Activated CD4-positive, alpha-beta T cell treated with anti-CD3 and anti-CD28 coated beads, Interleukin-2, amount 50 U/mL, for 4 hours (primary cell): ENCODE measurements at places on chromosomes 6 and 20.

GRCh38 chr6:41555326-41556300, 9.4 kb downstream of the FOXP4 start:
- no peak for DNase-seq

DNA sequence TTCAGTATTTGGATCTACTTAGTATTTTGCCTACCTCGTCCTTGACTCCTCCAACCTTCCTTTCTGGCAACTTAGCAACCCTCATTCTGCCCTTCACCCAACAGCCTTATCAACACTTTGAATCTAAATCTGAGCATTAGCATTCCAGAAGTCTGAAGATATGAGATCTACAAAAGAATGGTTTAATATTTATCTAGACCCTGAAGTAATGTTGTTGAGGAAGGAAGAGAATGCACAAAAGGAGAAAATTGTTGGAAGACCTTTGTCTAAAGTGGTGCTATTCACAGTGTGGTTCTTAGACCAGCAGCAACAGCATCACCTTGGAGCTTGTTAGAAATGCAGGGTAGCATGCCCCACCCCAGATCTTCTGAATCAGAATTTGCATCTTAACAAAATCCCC, 198.2 kb upstream of the PLCB4 start:
- DNase-seq = no peak

DNA sequence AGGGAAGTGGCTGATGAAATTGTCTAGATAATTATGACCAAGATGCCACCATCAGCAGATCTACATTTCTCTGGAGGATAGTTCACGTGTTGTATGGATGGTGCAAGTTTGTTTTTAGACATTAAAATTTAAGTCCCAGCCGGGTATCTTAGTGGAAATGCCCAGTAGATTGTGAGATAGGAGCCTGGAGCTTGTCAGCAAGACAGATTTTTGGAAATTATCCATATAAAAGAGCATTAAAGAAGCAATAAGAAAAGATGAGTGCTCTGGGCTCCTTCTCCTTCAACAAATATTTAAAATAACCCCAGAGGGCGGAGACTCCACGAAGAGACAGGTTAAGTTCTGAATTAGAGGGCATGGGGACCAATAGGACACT, 47.6 kb upstream of the SMLR1 start:
- no peak for DNase-seq

- DNase-seq = no peak
Observed at GRCh38 chr6:163565140-163565539, 150.6 kb downstream of the QKI start.

- no peak for DNase-seq
Observed at GRCh38 chr6:157316871-157317814, 6.2 kb downstream of the TMEM242 start.

DNA sequence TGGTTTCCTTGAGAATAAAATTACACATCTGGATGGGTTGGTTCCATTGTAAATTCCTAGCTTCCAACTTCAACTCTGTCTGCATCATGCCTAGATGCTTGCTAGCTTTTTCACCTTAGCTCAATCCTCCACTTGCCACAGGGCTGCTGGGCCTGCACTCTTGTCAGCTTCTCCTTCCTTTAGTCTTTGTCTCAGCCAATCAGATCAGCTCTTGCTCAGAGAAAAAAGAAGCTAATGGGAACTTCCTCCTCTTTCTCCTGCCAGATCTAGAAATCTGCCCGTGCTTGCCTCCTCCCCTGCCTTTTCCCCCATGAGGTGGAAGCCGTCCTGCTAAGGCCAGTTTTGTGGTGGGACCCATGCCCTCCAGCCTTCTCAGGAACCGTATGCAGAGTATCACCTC, 18.5 kb downstream of the RAE1 start:
- no peak for DNase-seq

DNA sequence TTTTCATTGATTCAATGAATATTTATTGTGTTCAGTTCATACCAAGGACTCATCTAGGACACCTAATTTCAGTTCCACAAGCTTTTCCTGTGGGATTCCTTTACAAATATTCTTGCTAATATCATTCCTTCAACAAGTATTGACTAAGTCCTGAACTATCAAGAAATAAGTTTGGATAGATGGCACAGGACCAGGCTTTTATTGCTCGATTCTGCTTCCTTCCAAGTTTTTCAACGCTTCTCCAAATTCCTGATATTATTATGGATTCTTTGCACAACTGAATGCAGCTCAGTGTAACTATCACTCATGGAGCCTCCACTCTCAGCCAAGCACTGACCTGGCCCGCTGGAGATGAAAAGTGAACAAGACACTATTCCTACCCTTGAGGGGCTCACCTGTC, 32.7 kb upstream of the COL21A1 start:
- no peak for DNase-seq

DNA sequence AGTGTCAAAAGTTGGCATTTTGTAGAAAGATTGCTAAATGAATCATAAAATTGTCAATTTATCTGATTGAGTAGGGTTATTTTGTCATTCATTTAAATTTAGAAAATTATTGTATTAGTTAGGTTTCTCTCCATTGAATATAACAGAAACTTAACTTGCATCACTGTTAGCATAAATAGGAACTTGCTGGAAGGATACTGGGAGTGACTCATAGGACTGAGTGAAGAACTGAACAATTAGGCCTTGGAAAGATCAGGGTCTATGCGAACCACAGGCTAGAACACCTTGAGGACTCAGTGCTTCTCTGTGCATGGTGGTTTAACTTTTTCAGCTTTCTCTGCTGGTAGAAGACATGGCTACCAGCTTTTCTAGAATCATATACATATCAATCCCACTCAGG, 67.7 kb upstream of the IFNGR1 start:
- no peak for DNase-seq

GRCh38 chr6:166470029-166470862, 87.5 kb upstream of the MPC1 start:
- no peak for DNase-seq

- no peak for DNase-seq
Observed at GRCh38 chr6:138945354-138945753, 42.7 kb downstream of the REPS1 start.

GRCh38 chr20:51373713-51374455, 168.6 kb downstream of the NFATC2 start:
- DNase-seq = no peak

GRCh38 chr6:95682476-95682875, 105.1 kb downstream of the MANEA start:
- DNase-seq = no peak

DNA sequence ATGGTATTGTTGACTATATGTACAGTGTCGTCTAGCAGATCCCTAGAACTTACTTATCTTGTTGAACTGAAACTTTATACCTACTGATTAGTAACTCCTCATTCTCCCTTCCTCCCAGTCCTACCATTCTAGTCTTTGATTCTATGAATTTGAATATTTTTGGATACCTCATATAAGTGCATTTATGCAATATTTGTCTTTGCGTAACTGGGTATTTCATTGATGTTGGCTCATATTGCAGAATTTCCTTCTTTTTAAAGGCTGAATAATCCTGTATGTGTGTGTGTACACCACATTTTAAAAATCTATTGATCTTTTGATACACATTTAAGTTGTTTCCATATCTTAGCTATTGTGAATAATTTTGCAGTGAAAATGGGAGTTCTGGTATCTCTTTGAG, 119.9 kb downstream of the SOX4 start:
- DNase-seq = no peak

DNA sequence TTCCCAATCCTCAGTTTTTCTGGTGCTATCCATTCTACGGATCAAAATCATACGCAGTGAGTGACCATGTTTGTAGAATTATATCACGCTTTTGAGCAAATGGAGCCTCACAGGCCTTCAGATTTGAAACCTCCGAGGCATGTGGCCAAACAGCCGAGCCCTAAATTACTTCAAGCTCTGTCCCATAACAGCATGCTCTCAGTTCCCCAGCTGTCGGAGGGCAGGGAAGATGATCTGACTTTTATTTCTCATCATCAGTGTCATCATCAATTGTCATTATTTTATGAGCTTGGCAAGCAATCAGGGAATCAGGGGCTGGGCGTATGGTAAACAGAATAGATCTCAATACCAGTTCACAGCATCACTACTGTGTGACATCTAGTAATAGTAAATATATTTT, 73.2 kb downstream of the PSMG4 start:
- no peak for DNase-seq

DNA sequence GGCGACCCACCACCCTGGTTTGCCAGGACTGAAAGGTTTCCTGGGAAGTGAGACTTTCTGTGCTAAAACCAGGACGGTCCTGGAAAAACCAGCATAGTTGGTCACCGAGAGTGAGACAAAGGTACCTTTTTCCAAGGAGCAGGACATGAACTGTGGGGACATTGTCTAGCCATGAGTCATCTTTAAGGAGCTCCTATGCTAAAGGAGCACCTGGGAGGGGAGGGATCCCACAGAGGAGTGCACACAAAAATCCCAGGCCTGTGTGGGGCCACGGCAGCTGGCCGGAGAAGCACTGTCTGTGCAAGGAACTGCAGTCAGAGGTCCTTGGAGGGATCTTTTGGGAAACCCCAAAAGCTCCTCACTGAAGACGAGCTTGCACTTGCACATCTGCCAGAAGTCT, 109.1 kb upstream of the PLEKHG1 start:
- DNase-seq = no peak

DNA sequence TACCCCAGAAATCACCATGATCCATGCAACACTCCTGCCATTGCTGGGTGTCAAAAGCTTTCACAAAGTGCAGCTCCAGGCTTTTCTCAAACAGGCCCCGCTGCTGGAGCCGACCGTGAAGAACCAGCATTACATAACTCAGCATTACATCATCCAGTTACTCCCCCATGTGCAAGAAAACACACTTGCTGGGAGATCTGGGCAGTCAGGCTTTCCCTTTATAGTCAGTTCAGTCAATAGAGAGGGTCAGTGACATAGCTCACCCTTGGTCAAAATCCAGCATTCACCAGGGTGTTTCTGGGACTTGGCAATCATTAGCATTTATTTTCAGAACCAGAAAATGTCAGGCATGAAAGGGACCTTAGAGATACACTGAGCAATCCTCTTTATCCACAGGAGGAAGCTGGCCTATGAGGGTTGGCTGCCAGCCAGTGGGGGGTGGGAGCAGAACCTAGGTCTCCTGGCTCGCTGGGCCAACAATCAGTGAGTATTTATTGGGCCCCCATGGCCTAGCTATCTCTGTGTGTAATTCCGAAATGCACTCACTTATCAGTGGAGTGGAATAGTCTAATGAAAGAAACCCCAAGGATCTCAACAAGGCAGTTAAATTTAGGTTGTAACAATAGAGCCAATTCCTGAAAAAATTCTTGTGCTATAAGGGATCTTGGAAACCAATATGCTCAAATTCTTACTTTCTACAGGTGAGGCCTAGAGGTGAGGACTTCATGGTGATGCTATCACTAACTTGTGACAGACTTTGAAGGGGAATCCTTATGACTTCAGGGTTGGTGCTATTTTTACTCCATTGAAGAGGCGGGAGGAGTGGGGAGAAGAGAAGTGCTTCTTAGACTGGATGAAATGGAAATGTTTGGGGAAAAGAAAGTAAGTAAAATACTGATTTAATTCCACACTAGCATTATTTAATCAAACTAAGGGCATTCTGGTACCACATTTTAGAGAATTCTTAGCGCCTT, 54.6 kb downstream of the LYRM4 start:
- no peak for DNase-seq

DNA sequence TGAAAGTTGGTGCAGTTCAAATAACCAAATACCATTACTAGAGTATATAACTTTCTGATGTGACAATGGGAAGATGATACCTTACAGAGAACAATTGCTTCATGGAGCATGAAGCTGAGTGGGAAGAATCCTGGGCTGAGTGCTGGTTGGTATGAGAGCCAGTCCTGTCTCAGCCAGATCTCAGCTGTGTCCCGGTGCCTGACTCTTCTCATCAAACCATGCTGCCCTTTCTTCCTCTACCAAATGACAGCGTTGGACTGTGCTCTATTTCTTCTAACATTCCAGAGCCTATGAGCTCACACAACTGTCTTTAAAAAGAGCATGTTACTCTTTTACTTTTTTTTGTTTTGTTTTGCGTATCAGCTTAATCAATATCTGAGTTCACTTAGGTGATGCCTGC, 27.5 kb upstream of the PBOV1 start:
- DNase-seq = no peak

GRCh38 chr6:134437376-134437775, 119.5 kb upstream of the SGK1 start:
- DNase-seq = peak; percentile 7

DNA sequence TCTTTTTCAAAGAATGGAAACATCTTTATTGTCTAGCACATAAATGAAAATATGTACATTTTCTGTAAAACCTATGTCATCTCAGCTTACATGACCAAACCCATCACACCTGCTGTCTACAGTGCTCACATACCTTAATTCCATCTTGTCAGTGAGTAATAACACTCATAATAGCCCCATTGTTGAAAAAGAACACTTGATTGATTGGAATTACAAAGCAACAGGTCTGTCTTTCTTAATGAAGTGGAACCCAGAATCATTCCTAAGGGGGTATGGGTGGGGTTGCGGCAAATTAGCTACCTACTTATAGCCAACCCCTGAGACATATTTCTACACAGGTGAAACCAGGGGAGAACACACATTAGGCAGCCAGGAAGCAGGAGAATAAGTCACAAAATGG, 20.2 kb downstream of the ADGRF4 start:
- no peak for DNase-seq

GRCh38 chr6:166341977-166342348, 382 bp downstream of the SFT2D1 start:
- DNase-seq = no peak

DNA sequence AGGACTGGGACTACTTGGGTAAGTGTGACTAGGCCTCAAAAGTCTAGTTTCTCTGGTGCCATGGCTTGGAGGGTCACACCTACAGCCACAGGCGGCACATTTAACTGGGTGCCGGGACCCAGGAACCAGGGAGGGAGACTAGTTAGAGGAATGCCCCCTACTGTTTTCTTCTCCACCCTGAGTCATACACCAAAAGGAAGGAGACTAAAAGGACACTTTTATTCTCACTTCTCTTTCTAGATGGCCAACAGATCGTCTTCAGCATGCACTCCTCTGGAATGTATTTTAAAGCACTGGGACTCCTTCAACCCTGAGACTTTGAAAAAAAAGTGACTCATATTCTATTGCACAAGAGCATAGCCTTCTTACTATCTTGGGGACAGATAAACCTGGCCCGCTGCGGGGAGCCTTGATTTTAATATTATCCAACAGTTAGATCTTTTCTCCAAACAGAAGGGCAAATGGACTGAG, 33.4 kb downstream of the PLN start:
- DNase-seq = no peak

DNA sequence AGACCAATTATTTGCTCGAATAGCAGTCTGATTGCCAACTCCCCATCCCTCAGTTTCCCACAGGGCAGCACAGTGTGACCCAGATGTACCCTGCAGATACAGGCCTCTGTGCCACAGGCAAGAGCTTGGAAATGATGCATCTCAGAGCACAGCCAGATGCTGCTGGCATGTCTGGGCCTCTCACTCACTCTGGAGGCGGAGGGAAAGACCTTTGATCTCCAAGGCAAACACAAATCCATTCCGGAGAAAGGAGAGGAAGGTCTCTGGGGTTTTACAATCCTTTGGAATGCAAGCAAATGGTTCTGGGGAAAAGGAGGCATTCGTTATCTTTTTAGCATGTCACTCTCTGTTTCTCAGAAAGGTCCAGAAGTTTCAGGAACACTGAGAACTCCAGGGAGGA, 74.2 kb downstream of the RIOK1 start:
- DNase-seq = no peak

GRCh38 chr6:162709431-162709830, 18.1 kb downstream of the PRKN start:
- no peak for DNase-seq
